NCI-H460 (cell line): ENCODE measurements at places on chromosomes 4 and X. TPM values are rescaled to one million over a fixed set of nuclear protein-coding genes. Genes with fewer than 3 reads are reported as not detected.
A peak's percentile ranks its signal among the peaks of the same experiment; 100 is the strongest.

The MAGEA4 gene
- total RNA-seq = not detected in 2 replicates

GRCh38 chr4:99088023-99088449 is 552 bp downstream of the ADH5 start:
- peak; percentile 40 for DNase-seq

DNA sequence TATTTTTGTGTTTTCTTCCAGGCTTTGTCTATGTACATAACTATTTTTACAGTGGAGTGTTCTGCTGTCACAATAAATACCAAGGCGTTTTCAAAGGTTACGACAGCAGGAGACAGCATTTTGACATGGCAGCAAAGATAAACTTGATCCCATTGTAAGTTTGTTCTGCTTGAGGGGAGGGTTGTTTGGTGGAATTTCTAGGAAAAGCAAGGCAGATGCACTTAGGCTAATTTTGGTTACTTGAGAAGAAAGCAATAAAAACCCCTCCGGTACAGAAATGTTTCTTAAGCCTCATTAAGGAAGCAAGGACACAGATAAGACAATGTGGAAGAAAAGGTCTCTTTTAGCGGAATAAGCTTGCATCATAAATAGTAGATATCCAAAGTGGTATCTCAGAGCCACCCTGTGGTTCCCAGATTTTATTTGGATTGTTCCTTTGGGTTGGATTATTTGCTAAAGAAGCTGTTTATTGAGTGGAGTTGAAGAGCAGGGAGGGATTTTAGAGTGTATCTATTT is 54.3 kb downstream of the CLCN5 start:
- DNase-seq = no peak

- DNase-seq = no peak
Observed at GRCh38 chrX:9906919-9907318, 60.2 kb upstream of the CLDN34 start.

The IL2RG gene
- total RNA-seq = not detected in 2 replicates

The REPS2 gene
- total RNA-seq = 0.12 and 0.15 TPM in 2 replicates

DNA sequence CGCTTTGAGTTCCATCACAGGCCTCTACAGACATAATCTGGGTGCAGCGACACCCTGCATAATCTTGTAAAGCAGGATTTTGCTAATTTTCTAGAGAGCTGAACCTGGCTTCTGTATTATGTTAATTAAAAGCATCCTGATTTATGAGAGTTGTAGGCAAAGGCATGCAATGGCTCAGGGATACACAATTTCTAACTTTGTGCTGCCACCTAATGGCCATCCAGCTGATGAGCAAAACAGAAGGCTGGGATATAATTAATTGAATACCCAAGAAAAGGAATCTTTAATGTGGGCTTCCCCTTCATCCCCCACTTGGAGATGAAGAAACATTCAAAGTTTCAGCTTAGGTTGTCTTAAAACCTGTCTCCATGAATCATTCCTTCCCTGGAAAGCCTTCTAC is 78.1 kb downstream of the BMP15 start:
- peak; percentile 26 for DNase-seq

DNA sequence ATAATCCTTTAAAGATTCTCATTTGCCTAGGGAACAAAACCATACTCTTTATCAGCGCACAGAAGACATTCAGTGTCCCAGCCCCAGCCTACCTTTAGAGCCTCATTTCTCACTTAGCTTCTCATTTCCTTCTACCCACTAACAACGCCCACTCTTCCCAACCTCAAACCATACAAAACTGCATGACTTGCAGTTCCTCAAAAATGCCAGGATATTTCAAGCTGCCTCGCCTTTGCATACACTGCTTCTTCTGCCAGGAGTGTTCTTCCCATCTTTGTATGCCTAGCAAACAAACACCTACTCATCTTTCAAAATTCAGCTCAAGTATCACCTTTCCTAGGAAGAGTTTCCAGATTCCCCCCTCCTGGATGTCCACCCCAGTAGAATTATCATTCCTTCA is 129.9 kb upstream of the ADGRL3 start:
- no peak for DNase-seq

The CCDC110 gene
- total RNA-seq = 0.12 TPM in 1 of 2 replicates, not detected in the other

GRCh38 chr4:14184265-14184664 is 556.7 kb upstream of the BOD1L1 start:
- no peak for DNase-seq

GRCh38 chrX:31546126-31546525 is 474.3 kb upstream of the FTHL17 start:
- peak; percentile 1 for DNase-seq

The NHSL2 gene
- 0.05 and 0.17 TPM in 2 replicates for total RNA-seq
